MCF 10A (cell line): ENCODE measurements at places on chromosomes 2 and 18. TPM values are rescaled to one million over a fixed set of nuclear protein-coding genes. Genes with fewer than 3 reads are reported as not detected.

- no peak for DNase-seq
- H3K4me3 ChIP-seq, result no peak overlapping the region
- no peak overlapping the region for H3K27ac ChIP-seq
- no peaks in the 10 kb centered on the region for H3K4me1 ChIP-seq
Measured at GRCh38 chr18:35089891-35090550, 48.8 kb downstream of the MAPRE2 start.

GRCh38 chr2:7878786-7879482 lies 802.9 kb upstream of the ID2 start:
- no peaks in the 10 kb centered on the region for H3K4me1 ChIP-seq
- no peaks in the 10 kb centered on the region for H3K36me3 ChIP-seq
- H3K27ac ChIP-seq, result no peak overlapping the region
- H3K4me3 ChIP-seq, result no peak overlapping the region
- no peaks in the 10 kb centered on the region for H3K27me3 ChIP-seq

DNA sequence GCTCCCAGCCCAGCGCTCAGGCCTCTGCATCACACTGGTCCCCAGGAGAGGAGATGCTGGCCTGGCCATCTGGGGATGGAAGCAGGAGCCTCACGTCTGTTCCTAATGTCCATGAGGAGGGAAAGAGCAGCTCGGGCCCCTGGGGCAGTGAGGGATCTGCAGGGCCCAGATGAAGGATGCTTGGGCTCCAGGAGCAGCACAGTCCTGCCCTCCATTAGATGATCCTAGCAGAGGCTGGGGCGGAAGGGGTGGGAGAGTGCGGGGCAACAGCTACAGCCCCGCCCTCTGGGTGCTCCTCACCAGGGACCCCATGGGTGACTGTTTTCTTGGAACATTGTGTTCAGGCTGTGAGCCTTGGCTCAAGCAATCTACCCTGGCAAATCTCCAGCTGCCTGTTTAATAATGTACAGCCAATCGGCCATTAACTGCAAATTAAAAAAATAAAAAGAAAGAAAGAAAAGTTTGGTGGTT lies 49.7 kb downstream of the TNS1 start:
- H3K4me3 ChIP-seq, result no peak overlapping the region
- H3K27ac ChIP-seq, result no peak overlapping the region
- H3K4me1 ChIP-seq, result no peaks in the 10 kb centered on the region
- no peak for DNase-seq
- H3K36me3 ChIP-seq, result no peaks in the 10 kb centered on the region

The C1QL2 gene
- total RNA-seq, result not detected in 2 replicates

DNA sequence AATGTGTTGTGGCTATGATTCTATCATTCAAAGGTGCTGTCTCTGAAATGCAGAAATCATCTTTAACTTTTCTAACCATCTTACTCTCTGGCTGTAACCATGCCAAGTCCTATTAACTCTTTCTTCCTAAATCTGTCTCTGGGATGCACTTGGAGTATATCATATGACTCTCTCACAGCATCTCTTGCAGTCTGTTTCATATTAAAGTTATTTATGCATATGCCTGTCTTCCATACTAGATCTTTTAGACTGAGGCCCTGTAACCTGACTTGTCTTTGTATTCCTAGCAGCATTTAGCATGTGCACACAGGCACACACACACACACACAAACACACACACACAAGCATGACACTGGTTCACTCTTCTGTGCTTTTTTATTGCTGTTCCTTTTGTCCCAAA lies 320.6 kb downstream of the ETAA1 start:
- no peak overlapping the region for H3K27ac ChIP-seq
- no peaks in the 10 kb centered on the region for H3K36me3 ChIP-seq
- H3K4me3 ChIP-seq, result no peak overlapping the region
- DNase-seq, result no peak
- peaks cover 6% of the 10 kb centered on the region for H3K4me1 ChIP-seq

GRCh38 chr2:23637011-23637778 lies 252.2 kb downstream of the KLHL29 start:
- H3K36me3 ChIP-seq, result peaks cover 12% of the 10 kb centered on the region
- DNase-seq, result no peak
- H3K4me1 ChIP-seq, result no peaks in the 10 kb centered on the region

The ASPRV1 gene
- 0.20 and 0.23 TPM in 2 replicates for total RNA-seq

GRCh38 chr18:22977847-22978701 lies 44.9 kb downstream of the RBBP8 start:
- H3K4me3 ChIP-seq, result peak overlapping the region; percentile 68
- DNase-seq, result peak; percentile 86
- no peaks in the 10 kb centered on the region for H3K27me3 ChIP-seq
- peak overlapping the region; percentile 98 for H3K27ac ChIP-seq
- peaks cover 22% of the 10 kb centered on the region for H3K36me3 ChIP-seq
- peaks cover 24% of the 10 kb centered on the region for H3K4me1 ChIP-seq

GRCh38 chr2:195659114-195659513 lies 2.1 kb downstream of the SLC39A10 start:
- peaks cover 13% of the 10 kb centered on the region for H3K4me1 ChIP-seq
- H3K27ac ChIP-seq, result peak overlapping the region; percentile 93
- H3K4me3 ChIP-seq, result peak overlapping the region; percentile 81

- no peak overlapping the region for H3K27ac ChIP-seq
- DNase-seq, result no peak
- no peaks in the 10 kb centered on the region for H3K27me3 ChIP-seq
- H3K36me3 ChIP-seq, result no peaks in the 10 kb centered on the region
- H3K4me3 ChIP-seq, result no peak overlapping the region
Measured at GRCh38 chr18:32157580-32157979, 32.3 kb upstream of the MEP1B start.

GRCh38 chr2:54599326-54599710 lies 124.1 kb upstream of the EML6 start:
- peaks cover 50% of the 10 kb centered on the region for H3K4me1 ChIP-seq
- no peaks in the 10 kb centered on the region for H3K27me3 ChIP-seq
- DNase-seq, result no peak
- H3K36me3 ChIP-seq, result peaks cover 23% of the 10 kb centered on the region
- H3K4me3 ChIP-seq, result no peak overlapping the region

GRCh38 chr2:236517251-236518031 lies 52.2 kb upstream of the ACKR3 start:
- H3K4me1 ChIP-seq, result no peaks in the 10 kb centered on the region
- H3K27me3 ChIP-seq, result peaks cover 30% of the 10 kb centered on the region
- DNase-seq, result no peak
- no peak overlapping the region for H3K27ac ChIP-seq
- H3K4me3 ChIP-seq, result no peak overlapping the region

DNA sequence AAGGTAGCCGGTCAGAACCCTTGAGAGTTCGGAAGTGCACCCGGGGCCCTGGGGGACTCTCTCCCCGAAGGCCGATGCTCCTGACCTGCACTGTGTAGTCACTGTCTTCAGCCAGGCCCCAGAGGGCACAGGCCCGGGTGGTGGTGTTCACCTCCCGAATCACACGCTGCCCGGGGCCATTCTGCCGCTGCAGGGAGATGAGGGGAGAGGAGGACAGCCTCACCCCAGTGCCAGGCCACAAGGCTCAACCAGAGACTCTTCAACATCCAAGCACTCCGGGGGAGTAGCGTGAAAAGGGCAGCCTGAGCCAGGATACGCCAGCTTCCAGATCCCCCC lies 1.1 kb downstream of the FNDC4 start:
- DNase-seq, result no peak
- peaks cover 28% of the 10 kb centered on the region for H3K27me3 ChIP-seq
- peaks cover 17% of the 10 kb centered on the region for H3K4me1 ChIP-seq
- peak overlapping the region; percentile 61 for H3K4me3 ChIP-seq
- H3K27ac ChIP-seq, result no peak overlapping the region

- no peak overlapping the region for H3K27ac ChIP-seq
- peaks cover 12% of the 10 kb centered on the region for H3K4me1 ChIP-seq
- DNase-seq, result no peak
- H3K36me3 ChIP-seq, result no peaks in the 10 kb centered on the region
Measured at GRCh38 chr18:48295586-48296311, 113.4 kb downstream of the ZBTB7C start.

- H3K36me3 ChIP-seq, result no peaks in the 10 kb centered on the region
- no peaks in the 10 kb centered on the region for H3K27me3 ChIP-seq
- no peaks in the 10 kb centered on the region for H3K4me1 ChIP-seq
- DNase-seq, result no peak
- no peak overlapping the region for H3K27ac ChIP-seq
Measured at GRCh38 chr2:194319222-194319992, 1337.6 kb upstream of the SLC39A10 start.

DNA sequence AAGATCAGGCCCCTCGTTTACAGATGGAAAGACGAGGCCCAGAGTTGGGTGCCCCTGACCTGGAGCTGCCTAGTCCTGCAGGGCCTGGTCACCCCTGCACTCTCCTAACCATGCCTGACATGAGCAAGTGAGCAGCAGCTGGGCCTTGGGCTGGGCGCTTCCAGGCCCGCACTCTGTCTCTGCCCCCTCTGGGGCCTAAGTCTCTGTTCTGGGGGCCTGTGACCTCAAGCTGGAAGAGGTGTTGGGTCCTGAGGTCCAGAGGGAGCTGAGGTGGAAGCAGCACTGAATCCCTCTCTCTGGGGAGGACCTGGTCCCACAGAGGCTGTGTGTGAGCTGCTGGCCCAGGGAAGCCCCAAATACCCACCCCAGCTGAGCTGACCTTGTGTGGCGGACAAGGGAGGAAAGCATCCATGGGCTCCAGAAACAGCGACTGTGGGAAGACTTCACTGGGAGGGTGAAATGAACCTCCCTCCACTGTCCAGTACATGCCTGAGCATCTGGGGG lies 46.1 kb upstream of the GPC1 start:
- H3K4me3 ChIP-seq, result no peak overlapping the region
- H3K27ac ChIP-seq, result no peak overlapping the region
- no peak for DNase-seq
- no peaks in the 10 kb centered on the region for H3K27me3 ChIP-seq
- H3K4me1 ChIP-seq, result peaks cover 6% of the 10 kb centered on the region

- no peaks in the 10 kb centered on the region for H3K27me3 ChIP-seq
- H3K27ac ChIP-seq, result peak overlapping the region; percentile 93
- no peak overlapping the region for H3K4me3 ChIP-seq
- peaks cover 6% of the 10 kb centered on the region for H3K36me3 ChIP-seq
- no peak for DNase-seq
Measured at GRCh38 chr2:68831686-68832232, 39.4 kb downstream of the BMP10 start.

DNA sequence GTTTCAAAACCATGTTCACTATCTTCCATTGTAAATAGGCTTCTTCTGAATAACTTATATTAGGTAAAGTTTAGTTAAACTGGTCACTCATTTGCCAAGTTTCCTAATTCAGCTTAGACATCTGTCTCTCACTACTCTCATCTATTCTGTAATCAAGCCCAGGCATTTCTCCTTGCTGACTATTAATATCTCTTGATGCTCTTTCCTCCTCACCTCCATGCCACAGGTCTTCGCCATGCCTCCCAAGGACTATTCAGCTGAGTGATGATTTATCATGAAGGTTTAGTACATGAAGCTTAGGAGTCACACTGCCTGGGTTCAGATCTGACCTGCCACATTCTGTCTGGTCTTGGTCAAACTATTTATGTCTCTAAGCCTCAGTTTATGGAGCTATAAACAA lies 115.5 kb downstream of the SPOPL start:
- no peak for DNase-seq
- H3K36me3 ChIP-seq, result peaks cover 7% of the 10 kb centered on the region
- H3K4me3 ChIP-seq, result no peak overlapping the region
- no peak overlapping the region for H3K27ac ChIP-seq

The MTERF4 gene
- total RNA-seq, result 29.9 and 34.3 TPM in 2 replicates

GRCh38 chr2:19125901-19126680 lies 232.3 kb downstream of the OSR1 start:
- peaks cover 37% of the 10 kb centered on the region for H3K4me1 ChIP-seq
- DNase-seq, result no peak
- H3K4me3 ChIP-seq, result no peak overlapping the region
- no peaks in the 10 kb centered on the region for H3K27me3 ChIP-seq
- no peak overlapping the region for H3K27ac ChIP-seq
- peaks cover 12% of the 10 kb centered on the region for H3K36me3 ChIP-seq

- H3K27ac ChIP-seq, result no peak overlapping the region
- no peaks in the 10 kb centered on the region for H3K4me1 ChIP-seq
- H3K4me3 ChIP-seq, result no peak overlapping the region
Measured at GRCh38 chr18:37247497-37248161, 318.0 kb downstream of the CELF4 start.

- H3K36me3 ChIP-seq, result no peaks in the 10 kb centered on the region
- no peaks in the 10 kb centered on the region for H3K27me3 ChIP-seq
- no peak overlapping the region for H3K4me3 ChIP-seq
- DNase-seq, result no peak
- no peak overlapping the region for H3K27ac ChIP-seq
- no peaks in the 10 kb centered on the region for H3K4me1 ChIP-seq
Measured at GRCh38 chr2:150630587-150631235, 143.2 kb upstream of the RND3 start.

DNA sequence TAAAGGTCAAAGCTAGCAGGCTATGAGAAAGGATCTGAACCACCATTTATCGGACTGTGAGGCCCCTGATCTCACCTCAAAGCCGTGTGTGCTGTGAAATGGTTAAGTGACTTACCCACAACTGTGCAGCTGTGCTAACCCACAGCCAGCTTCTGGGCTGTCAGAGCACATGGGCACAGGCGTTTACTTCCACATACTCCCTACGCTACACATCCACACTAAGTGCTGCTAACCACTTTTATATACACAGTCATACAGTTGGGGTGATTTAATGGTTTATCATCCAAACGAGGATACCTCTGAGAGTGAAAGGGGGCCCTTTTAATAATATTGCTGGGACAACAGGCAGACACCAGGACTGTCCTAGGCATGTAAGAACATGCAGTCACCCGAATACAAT lies 37.3 kb downstream of the CYRIA start:
- DNase-seq, result no peak
- no peak overlapping the region for H3K4me3 ChIP-seq
- no peaks in the 10 kb centered on the region for H3K36me3 ChIP-seq
- H3K27me3 ChIP-seq, result no peaks in the 10 kb centered on the region
- peaks cover under 1% of the 10 kb centered on the region for H3K4me1 ChIP-seq

The SLC4A3 gene
- total RNA-seq, result 4.2 and 4.7 TPM in 2 replicates

DNA sequence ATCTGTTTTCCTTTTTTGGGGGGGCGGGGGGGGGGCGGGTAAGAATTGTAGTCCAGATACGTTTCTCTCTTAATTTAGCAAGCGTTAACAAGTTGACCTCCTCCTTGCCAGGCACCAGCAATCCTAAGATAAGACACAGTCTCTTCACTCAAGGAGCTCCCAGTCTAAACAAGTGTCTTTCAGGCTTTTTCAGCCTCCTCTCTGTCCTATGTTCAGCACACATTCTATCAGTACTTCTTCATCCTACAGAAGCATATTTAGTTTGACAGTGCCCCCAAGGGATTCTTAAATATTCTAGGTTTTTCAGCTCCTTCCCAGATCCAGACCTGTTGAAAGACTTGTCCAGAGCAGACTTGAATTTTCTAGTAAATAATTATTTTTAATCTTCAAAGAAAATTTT lies 2.7 kb downstream of the PPP1CB start:
- H3K27ac ChIP-seq, result peak overlapping the region; percentile 47
- no peak for DNase-seq
- H3K4me3 ChIP-seq, result peak overlapping the region; percentile 95
- H3K27me3 ChIP-seq, result no peaks in the 10 kb centered on the region

- no peak overlapping the region for H3K27ac ChIP-seq
- H3K4me3 ChIP-seq, result peak overlapping the region; percentile 73
- H3K36me3 ChIP-seq, result no peaks in the 10 kb centered on the region
- H3K27me3 ChIP-seq, result peaks cover 66% of the 10 kb centered on the region
- H3K4me1 ChIP-seq, result peaks cover 29% of the 10 kb centered on the region
Measured at GRCh38 chr2:169365029-169365480, 2.7 kb upstream of the LRP2 start.

- no peaks in the 10 kb centered on the region for H3K4me1 ChIP-seq
Measured at GRCh38 chr18:41456831-41457230, 498.2 kb upstream of the PIK3C3 start.

The MLPH gene
- 27.1 and 28.5 TPM in 2 replicates for total RNA-seq

- H3K36me3 ChIP-seq, result no peaks in the 10 kb centered on the region
Measured at GRCh38 chr2:152241948-152242729, 66.6 kb upstream of the STAM2 start.

- H3K27ac ChIP-seq, result peak overlapping the region; percentile 37
- H3K4me3 ChIP-seq, result no peak overlapping the region
- H3K4me1 ChIP-seq, result peaks cover 13% of the 10 kb centered on the region
- peaks cover 10% of the 10 kb centered on the region for H3K36me3 ChIP-seq
- DNase-seq, result no peak
- H3K27me3 ChIP-seq, result no peaks in the 10 kb centered on the region
Measured at GRCh38 chr2:134252092-134252750, 1.7 kb upstream of the MGAT5 start.
